ENCODE measurements at places on chromosomes 6 and 20. TPM values are rescaled to one million over a fixed set of nuclear protein-coding genes. Genes with fewer than 3 reads are reported as not detected.
A peak's percentile ranks its signal among the peaks of the same experiment; 100 is the strongest.

DNA sequence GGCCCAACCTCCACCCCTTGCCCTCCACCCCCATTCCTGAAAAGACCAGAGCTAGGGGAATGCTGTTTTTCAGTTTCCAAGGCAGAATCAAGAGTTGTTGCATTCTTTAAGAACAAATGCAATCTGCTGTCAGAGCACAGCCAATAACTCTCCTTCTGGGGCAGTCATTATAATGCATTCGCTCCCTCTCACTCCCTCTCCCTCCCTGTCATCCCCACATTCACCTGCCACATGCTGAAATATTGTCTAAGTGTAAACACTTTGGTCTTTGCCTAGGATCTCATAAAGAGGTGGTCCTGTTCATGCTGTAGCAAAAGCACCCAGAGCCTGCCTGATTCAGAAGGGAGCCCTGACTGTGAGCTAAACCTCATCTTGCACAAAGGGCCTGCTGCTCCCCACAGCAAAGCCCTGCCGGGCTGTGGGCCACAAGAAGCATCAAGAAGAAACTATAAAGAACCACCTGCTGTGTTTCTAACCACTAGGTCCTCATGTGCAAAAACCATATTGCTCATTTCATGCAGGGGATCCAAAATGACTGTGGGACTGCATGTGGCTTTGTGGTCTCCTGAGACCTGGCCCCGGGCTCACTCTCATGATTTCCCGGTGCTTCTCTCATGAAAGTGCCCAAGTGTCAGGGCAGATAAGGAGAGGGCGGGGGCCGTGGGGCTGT is 85.6 kb downstream of the GPR6 start:
- DNase-seq: peak; percentile 6
- H3K4me1 ChIP-seq: peaks cover 19% of the 10 kb centered on the region
- peak overlapping the region; percentile 63 for H3K27ac ChIP-seq
- H3K27me3 ChIP-seq: peaks cover 22% of the 10 kb centered on the region
- H3K4me3 ChIP-seq: peak overlapping the region; percentile 1

DNA sequence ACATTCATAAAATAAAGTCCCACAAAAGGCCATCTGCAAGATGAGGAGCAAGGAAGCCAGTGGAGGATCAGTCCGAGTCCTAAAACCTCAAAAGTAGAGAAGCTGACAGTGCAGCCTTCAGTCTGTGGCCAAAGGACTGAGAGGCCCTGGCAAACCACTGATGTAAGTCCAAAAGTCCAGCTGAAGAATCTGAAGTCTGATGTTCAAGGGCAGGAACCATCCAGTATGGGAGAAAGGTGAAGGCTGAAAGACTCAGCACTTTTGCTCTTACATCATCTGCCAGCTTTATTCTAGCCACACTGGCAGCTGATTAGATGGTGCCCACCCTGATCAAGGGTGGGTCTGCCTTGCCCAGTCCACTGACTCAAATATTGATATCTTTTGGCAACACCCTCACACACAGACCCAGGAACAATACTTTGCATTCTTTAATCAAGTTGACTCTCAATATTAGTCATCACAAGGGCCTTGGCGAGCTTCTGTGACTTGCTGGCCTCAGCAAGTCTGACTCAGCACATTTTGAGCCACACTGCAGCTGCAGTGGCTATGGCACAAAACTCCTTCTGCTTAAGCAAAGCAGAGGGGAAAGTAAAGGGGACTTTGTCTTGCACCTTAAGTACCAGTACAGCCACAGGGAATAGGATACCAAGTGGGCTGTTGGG is 1370.3 kb upstream of the CITED2 start:
- DNase-seq: no peak
- no peaks in the 10 kb centered on the region for H3K27me3 ChIP-seq
- H3K4me3 ChIP-seq: no peak overlapping the region
- H3K4me1 ChIP-seq: no peaks in the 10 kb centered on the region
- H3K36me3 ChIP-seq: no peaks in the 10 kb centered on the region

DNA sequence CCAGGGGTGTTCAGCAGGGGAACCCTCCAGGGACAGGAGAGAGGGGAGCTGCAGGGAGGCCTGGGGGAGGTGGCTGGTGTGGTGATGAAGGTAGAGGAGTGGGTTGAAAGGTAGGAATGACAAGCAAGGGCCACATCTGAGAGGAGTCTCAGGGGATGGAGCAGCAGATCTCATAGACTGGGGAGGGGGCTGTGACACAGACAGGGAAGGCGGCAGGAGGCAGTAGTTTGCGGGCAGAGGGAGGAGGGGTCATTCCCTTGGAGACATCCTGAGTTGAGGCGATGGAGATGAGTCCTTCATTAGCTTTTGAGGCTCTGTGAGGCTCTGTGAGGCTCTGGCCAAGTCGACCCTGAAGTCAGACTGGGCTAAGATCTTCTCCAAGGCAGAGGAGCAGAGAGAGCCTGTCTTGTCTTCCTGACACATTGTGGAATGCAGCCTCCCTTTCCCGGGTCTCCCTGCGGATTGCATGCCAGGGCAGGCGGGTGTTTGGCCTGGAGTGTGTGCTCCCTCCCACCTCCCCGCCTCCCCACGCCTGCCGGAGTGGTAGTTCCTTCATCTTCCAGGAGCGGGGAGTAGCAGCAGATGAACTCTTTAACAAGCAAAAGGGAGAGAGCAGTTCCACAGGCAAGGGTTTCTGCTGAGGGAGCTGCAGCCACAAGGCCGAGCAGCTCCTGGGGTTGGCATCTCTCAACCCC is 34.3 kb upstream of the MLN start:
- H3K27ac ChIP-seq: no peak overlapping the region
- peaks cover 13% of the 10 kb centered on the region for H3K4me1 ChIP-seq
- H3K4me3 ChIP-seq: no peak overlapping the region
- no peaks in the 10 kb centered on the region for H3K36me3 ChIP-seq
- H3K27me3 ChIP-seq: no peaks in the 10 kb centered on the region
- DNase-seq: no peak

Gene MROH8
- 0.71 TPM for total RNA-seq

Gene HLA-DOA
- 51.7 TPM for total RNA-seq

Measured in naive thymus-derived CD8-positive, alpha-beta T cell (primary cell).